ENCODE measurements at places on chromosomes 2 and 18. TPM values are rescaled to one million over a fixed set of nuclear protein-coding genes. Genes with fewer than 3 reads are reported as not detected.

GRCh38 chr18:24539866-24540617 is 79.6 kb downstream of the HRH4 start:
- no peak for DNase-seq

GRCh38 chr2:163779970-163780597 is 44.3 kb upstream of the FIGN start:
- no peak for DNase-seq

Gene DUSP28
- total RNA-seq: 1.8 TPM

Gene RIT2
- not detected for total RNA-seq

DNA sequence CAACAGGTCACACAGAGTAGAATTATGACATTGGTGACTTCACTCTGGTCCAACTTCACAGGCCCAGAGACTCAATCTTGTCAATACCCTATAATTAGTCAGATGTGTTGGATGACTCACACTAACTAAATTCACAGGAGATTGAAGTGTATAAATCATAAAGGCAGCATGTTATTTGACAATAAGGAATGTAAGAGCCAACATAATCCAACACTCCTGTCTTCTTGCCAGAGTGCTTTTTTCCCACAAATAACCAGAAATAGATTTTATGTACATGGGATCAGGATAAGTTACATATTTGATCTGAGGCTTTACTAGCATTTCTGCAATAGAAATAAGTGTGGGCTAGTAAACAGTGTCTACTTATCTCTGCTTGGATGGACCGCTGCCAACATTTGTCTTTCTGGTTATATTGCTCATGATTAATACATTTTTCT is 42.2 kb upstream of the ZSWIM2 start:
- peak; percentile 24 for DNase-seq

GRCh38 chr2:109246616-109247015 is 117.6 kb downstream of the SH3RF3 start:
- DNase-seq: no peak

Gene SCRN3
- total RNA-seq: 15.4 TPM

Gene CNTNAP5
- not detected for total RNA-seq

Gene FRZB
- not detected for total RNA-seq

Gene CNPPD1
- 20.0 TPM for total RNA-seq

Gene ANKRD44
- total RNA-seq: 0.99 TPM

DNA sequence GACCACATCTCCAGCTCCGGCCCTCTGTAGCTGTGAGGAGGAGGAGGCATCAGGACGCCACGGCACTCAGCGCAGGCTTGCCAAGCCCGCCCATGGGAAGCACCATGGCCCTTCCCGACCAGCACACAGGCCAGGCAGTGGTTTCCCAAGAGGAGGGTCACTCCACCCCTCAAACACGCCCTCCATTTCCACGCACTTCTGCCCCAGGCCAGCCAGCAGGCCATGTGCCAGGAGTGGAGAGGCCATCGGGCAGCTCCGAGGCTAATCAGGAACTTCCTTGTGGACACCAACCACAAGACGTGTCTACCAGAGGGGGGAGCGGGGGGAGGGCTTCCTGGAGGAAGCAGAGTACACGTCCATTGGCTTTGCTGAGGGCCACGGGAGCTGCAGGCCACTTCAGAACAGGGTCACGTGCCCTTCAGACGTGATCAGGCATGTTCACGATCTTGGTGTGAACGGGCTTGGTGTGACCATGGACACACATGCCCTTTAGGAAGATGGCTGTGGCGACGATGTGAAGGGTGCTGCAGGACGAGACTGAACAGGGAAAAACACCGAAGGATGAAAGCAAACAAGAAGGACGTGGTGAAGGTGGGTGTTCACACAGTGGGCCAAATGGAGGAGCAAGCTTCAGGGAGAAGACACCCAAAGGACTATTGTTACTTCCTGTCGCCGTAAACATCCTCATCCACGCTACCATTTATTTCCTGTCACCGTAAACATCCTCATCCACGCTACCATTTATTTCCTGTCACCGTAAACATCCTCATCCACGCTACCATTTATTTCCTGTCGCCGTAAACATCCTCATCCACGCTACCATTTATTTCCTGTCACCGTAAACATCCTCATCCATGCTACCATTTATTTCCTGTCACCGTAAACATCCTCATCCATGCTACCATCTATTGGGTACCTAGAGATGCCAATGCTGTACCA is 6.5 kb upstream of the MTERF4 start:
- DNase-seq: no peak

GRCh38 chr2:75428060-75428459 is 132.7 kb downstream of the EVA1A start:
- DNase-seq: peak; percentile 35

DNA sequence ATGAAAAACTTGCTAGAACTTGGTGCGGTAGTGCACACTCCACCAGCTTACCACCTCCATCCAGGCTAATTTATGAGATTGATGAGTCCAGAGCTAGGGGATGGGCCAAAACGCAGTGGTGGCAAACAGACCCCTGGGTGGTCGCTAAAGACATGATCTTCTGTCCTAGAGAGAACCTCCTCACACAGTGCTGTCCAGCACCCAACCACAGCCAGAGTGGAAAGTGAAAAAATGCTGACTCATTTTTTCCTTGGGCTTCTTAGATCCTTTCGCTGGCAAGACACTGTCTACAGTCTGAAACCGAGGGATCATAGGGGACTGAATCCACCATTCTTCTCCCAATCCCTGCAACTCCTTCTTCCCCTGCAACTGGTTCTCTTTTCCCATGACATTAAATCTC is 4.1 kb downstream of the ANTXR1 start:
- DNase-seq: no peak

Gene FMNL2
- 46.5 TPM for total RNA-seq

Gene IL1RN
- total RNA-seq: 28.9 TPM

- no peak for DNase-seq
Observed at GRCh38 chr18:68997845-68998244, 200.0 kb downstream of the CCDC102B start.

- DNase-seq: no peak
Observed at GRCh38 chr2:100197631-100198153, 55.3 kb upstream of the AFF3 start.

- DNase-seq: no peak
Observed at GRCh38 chr18:10030816-10031541, 117.2 kb downstream of the VAPA start.

All from foreskin keratinocyte (primary cell).